ENCODE measurements at places on chromosomes 6 and 20.
A peak's percentile ranks its signal among the peaks of the same experiment; 100 is the strongest.

GRCh38 chr20:35171753-35172433, at the start of gene PROCR:
PROCR (plus strand) TSS chr20:35172072; CDS start chr20:35172155, 83 bp downstream.
- peak; percentile 75 for DNase-seq

- no peak for DNase-seq
Measured at GRCh38 chr6:4460586-4461475, 315.4 kb upstream of the CDYL start.

GRCh38 chr6:7424967-7425807, 35.6 kb downstream of the RIOK1 start:
- DNase-seq, result no peak

- no peak for DNase-seq
Measured at GRCh38 chr6:88952065-88952704, 11.2 kb downstream of the RNGTT start.

GRCh38 chr20:63819224-63819921, 11.7 kb downstream of the ZBTB46 start:
- no peak for DNase-seq

- no peak for DNase-seq
Measured at GRCh38 chr20:32784369-32785080, 22.3 kb downstream of the DNMT3B start.

GRCh38 chr20:4776079-4776630, 54.4 kb downstream of the PRND start:
- DNase-seq, result no peak

GRCh38 chr6:30841644-30842504, 42.4 kb upstream of the DDR1 start:
- DNase-seq, result no peak

DNA sequence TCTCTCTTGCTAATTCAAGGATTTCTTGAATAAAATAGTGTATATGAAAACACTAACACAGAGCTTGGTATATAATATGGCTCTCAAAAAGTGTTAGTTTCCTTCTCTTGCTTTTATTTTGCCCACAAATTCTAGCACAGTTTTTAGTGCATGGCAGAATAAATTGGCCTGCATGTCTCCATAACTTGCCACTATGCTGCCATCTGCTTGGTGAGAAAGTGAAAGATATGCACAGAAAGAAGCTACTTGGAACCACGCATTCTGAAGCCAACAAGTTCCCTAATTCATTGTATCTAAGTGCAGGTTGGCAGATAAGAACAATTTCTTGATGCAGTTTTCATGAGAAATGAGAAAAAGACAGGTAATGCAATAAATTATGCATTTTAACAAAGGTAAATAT, 101.2 kb downstream of the EPHA7 start:
- no peak for DNase-seq

DNA sequence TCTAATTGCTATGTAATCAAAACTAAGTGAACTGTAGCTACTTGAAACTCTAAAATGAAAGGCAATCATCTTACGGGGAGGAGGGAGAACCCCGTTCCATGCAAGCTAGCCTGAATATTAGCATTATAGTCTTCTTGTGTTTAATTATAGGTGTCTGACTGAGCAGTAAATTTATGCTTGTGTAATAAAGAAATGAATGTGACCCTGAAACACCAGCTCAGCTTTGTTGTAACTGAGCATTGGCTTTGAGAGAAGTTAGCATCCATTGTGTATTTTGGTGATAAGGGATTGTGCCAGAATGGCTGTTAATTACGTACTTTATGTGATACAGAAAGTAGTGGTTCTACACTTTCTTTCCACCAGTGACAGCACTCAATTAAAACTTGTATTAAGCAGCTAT, 86.9 kb downstream of the QKI start:
- no peak for DNase-seq

DNA sequence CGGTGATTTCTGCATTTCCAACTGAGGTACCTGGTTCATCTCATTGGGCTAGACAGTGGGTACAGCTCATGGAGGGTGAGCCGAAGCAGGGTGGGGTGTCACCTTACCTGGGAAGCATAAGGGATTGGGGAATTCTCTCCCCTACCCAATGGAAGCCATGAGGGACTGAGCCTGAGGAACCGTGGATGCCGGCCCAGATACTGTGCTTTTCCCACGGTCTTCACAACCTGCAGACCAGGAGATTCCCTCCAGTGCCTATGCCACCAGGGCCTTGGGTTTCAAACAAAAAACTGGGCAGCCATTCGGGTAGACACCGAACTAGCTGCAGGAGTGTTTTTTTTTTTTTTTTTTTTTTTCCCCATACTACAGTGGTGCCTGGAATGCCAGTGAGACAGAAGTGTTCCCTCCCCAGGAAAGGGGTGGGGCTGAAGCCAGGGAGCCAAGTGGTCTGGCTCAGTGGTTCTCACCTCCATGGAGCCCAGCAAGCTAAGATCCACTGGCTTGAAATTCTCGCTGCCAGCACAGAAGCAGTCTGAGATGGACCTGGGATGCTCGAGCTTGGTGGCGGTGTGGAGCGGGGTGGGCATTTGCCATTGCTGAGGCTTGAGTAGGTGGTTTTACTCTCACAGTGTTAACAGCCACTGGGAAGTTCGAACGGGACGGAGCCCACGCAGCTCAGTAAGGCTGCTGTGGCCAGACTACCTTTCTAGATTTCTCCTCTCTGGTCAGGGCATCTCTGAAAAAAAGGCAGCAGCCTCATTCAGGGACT, 416.2 kb downstream of the KHDRBS2 start:
- no peak for DNase-seq

DNA sequence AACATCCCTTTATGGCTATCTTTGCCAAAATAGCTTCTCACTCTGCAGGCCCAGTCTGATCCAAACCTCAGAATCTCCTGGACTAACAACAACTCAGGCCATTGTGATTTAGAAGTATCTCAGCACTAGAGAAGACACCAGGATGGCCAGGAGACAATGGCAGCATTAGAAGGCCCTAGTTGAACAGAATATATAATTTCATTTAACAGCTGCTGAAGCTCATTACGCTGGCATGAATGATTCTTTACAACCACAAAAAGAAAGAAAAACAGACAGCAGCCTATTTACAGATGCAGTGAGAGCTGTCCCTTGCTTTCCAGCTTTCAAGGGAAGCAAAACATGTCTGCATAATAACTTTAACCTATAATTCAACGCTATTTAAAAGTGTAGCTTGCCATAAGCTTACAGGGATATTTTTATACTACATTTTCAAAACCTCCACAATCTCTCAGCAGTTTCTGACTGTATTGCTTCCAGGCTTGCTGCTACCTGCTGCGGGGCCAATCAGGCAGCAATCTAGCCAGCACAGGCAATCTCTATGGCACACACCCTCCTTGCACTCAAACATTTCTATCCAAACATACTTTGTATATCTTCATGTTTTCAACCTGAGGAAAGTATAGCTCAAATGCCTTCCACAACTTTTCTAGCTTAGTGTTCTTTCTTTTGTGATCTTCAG, 107.3 kb downstream of the OGFRL1 start:
- no peak for DNase-seq

DNA sequence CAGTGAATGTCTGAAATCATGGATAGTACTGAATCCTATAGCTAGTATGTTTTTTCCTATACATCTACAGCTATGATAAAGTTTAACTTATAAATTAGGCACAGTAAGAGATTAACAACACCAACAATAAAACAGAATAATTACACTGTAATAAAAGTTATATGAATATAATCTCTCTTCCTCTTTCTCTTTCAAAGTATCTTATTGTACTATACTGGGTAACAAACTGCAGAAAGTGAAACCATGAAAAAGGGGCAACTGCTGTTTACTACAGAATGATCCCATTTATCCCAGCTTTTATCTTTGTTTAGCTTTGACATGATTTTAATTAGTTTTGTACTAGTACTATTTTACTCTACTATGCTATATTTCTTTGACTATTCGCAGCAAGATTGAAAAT, 25.8 kb downstream of the ESF1 start:
- no peak for DNase-seq

- no peak for DNase-seq
Measured at GRCh38 chr6:101393829-101394251, 332 bp downstream of the GRIK2 start.

- DNase-seq, result no peak
Measured at GRCh38 chr6:3766214-3766613, 14.7 kb upstream of the PXDC1 start.

DNA sequence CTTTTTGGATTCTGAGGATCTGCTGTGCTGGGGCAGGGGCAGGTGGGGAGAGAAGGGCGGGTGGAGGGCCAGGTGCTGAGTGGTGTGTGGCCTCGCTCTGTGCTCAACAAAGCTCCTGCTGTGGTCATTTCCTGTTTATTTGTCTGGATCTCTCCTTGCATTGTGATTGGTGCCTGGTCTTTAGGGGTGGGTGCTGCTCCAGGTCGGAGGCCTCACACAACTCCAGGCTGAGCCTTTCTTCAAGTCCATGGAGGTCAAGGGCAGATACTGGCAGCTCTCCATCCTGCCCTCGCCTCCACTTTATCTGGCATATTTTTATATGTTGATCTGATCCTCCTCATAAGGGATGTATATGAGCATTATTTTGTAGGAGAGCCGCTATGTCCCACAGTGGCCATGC, 36.2 kb downstream of the HLA-F start:
- no peak for DNase-seq

GRCh38 chr20:50138479-50139393, 14.8 kb downstream of the PEDS1 start:
- DNase-seq, result no peak

DNA sequence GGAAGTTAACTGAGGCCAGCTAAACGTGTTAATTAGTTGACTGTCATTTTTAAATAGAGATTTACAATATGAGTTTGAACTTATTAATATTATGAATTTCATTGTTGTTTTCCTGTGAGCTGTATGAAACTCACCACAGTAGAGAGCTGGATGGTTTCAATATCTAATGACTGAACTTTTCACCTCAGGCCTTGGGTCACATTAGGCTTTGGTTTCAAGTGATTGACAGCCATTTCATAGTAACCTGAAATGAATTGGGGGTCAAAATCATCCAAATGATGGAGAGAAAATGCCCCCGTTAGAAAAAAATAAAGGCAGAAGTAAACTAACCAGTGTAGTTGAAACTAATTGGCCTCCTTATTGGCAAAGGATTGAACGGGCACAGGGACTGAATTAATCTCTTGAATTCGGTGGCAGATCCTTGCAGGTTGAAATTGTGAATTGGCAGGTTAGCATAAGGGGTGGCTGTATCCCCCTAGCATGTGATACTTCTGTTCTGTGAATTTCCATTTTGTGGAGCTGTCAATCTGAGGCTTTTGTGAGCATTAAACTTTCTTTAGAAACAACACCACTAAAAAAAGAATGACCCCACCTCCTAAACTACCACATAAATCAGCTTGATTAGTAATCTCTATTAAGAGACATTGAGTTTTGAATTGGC, 155.1 kb upstream of the MMS22L start:
- DNase-seq, result no peak

DNA sequence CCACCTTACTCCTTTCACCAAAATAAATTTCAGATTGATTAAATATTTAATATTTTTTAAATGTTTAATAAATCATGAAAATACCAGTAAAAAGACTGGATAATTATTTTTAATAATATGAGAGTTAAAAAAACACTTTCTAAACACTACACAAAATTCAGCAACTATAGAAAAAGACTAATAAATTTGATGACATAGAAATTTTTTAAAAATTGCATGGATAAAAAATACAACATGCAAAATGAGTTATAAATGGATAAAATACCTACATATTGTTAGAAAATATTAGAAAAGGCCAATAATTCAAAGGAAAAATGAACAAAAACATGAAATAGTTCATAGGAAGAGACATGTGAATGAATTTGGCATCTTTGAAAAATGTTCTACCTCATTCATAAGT, 101.0 kb upstream of the EDN1 start:
- no peak for DNase-seq

DNA sequence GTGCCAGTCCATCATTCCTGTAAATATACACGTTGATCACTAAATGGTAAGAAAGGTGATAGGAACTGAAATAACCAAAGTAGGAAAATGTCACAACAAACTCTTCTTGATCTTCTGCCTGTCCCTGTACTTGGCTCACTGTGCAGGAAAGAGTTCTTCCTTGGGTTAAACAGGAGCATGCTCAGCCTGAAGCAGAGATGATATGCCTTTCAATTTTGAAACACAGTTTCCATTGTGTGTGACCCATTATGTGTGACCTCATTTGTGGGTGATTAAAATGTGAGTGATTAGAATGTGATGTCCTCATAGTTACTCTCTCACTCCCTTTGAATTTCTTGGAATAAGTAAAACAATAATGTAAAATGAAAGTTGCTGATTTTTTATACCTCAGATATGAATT, 427.2 kb upstream of the AGPAT4 start:
- no peak for DNase-seq

DNA sequence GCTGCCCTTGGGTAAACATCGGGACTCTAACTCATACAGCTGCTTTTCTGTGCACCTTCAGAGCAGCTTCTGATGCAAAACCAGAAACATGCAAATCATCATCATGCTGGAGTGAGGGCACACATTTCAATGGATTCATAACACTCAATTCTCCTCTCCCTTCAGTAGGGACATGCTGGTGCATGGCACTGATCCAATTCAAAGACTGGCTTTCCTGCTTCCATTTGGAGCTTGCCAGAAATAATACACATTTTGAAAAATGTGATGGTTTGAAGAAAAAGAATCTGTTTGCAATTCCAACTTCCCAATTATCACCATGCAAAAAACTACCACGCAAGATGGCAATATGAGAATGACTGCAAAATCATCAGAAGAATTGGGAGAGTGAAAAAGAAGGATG, 65.2 kb upstream of the PDE10A start:
- DNase-seq, result no peak

- DNase-seq, result no peak
Measured at GRCh38 chr20:57941604-57942381, 232.0 kb upstream of the PMEPA1 start.

DNA sequence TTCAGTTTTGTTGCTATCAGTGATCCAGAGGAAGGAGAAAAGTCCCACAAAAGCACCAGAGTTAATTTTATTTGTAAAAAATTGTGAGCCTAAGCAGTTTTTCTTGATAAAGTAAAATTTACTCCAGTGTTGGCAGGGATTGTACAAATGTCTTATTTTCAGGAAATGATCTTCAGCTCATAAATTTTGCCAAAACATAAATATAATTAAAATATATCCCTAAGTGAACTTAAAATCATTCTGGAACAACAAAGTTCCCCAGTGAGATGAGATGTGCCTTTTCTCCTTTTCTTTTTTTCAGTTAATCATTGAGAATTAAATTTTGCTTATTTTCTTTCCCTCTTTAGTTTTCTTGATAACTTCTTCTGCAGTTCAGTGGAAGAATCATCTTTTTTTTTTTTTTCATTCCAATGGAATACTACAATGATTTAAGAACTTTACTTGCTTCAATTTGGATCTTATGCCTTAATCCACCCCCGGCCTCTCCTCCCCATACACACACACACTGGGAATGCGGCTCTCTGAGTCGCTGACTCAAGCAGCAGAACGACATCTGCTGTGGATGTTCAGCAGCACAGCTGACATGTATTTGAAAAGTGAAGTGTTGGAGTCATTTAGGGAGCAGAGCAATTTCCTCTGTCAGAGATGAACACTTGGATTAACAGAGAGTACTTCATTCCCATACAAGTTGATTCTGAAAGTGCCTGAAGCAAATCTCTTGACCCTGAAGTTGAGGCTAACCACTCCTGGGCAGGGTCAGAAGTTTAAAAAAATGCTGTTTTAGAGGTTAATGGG, 27.7 kb upstream of the LAMA4 start:
- no peak for DNase-seq
